IPS-NIHi11 (cell line): ENCODE measurements at places on chromosomes 11 and 22.

DNA sequence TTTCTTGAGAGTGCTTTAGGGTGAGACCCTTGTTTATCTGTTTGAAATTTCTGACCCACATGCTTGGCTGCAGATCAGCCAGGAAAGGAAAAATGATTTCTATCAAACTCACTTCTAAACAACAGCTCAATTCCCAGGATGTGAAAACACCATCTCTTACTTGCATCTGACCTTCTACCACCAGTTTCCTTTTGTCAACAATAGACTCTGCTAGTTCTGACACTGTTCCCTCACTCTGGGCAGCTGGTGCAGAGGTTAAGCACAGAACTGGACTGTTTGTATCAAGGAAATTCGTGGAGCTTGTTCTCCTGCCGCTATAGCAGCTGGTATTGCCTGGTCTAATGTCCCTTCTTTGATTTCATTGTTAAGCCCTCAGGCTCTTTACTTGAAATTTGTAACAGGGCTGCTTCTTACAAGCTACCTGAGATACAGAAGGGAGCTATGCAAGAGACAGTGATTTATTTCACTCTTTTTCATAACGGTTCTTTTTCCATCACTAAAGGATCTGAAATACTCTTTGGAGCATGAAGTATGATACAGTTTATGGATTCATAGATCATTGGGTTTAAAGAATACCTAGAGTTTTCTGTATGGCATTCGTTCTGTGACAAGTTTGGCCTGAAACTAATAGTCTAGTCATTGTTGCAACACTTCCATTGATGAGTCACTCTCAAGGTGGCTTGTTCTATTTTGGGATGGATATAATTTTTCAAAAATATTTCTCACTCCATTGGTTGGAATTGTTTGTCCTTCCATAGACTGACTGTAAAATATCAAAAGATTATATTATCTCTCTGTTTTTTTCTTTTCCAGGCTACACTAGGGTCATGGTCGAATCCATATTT lies 178.2 kb upstream of the ZC3H12C start:
- DNase-seq, result no peak

DNA sequence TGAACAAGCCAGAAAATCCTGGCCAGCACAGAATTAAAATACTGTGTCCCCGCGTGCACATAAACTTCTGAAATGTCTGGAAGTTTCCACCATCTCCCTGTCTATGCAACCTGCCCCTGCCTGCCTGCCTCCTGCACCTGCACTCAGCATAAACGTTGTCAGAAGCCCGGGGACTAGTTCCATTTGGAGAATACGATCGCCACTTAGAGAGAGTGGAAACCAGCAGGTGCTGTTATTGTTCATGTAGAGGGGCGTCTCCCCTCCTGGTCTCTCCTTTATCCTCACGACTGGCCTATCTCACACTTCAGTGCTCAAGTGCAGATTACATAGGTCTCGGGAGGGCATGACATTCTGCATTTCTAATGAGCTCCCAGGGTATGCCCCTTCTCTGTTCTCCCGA lies 35.6 kb downstream of the MPPED1 start:
- DNase-seq, result no peak

- no peak for DNase-seq
Measured at GRCh38 chr11:16312233-16312765, 44.0 kb downstream of the SOX6 start.

DNA sequence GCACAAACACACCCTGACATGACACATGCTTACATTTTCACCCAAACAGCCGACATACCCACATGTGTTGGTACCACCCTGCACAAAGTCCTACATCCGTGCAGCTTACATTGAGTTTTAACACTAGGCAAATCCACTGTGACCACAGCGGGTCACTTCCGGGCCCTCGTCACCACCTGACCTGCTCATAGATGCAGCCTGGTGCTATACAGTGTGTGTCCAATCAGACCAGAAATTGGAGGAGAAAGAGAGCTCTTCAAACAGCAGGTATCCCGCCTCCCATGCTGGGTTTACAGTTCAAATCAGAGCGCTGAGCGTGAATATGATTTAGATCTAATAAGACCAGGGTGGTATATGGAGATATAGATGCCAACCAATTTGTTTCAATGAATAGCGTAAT lies 35.4 kb downstream of the PHF21B start:
- DNase-seq, result no peak

DNA sequence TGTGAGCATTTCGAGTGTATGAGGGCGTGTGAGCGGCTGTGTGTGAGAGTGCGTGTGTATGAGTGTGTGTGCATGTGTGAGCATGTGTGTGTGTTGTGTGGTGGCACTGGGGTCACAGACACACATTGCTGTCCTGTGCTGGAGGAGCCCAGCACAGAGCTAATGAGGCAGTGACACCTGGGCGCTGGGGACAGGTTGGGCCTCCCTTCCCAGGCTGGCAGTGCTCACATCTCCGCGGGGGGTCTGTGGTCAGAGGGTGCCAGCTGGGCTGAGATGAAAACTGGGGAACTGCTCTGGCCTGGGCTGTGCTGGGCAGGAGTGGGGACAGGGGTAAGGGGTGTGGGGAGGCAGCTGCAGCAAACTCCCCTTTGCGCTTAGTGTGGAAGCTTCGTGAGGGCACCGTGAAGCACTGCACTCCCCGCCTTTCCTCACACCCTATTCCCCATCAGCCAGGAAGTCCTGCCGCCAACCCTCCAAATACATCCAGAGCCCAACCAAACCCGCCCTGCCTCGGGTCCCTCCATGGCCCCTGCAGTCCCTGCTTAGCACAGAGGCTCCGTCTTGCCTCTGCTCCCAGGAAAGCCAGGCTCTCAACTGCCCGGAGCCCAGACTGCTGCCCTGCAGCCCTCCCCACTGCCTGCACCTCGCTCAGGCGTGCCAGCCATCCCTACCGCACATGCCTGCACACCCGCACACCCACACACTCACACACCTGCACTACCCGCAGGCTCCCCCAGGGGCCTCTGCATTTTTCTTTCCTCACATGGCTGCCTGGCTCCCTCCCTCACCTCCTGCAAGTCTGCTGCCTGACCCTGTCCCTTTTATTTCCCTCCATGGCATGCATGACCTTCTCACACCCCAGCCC lies 62.0 kb upstream of the THY1 start:
- peak; percentile 59 for DNase-seq

DNA sequence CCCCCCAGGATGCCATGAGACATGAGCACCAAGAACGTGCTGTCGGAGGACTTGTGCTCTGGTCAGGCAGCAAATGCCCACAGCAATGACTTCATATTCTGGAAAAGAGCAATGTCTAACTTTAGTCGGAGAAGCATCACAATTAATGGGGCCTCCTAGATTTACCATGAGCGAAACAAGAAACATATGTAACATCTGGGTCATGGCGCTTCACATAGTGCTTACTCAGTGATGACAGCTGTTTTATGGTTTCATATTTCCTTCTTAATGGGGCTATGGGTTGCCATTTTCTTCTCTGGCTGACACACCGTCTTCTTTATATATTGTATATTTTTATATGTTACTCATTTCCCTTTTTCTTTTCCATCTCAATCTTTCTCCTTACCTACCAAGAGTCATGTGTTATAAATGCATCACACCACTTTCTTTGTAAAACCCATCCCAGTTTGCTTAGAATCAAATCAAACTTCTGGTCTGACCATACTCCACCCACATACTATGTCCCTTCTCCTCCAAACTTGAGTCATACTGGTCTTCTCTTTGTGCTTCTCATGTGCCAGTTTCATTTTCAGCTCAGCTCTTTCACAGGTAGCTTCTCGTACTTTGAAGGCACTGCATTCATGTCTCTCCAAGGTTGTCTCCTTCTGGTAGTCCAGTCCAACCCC lies 9.4 kb upstream of the CASP12 start:
- no peak for DNase-seq

DNA sequence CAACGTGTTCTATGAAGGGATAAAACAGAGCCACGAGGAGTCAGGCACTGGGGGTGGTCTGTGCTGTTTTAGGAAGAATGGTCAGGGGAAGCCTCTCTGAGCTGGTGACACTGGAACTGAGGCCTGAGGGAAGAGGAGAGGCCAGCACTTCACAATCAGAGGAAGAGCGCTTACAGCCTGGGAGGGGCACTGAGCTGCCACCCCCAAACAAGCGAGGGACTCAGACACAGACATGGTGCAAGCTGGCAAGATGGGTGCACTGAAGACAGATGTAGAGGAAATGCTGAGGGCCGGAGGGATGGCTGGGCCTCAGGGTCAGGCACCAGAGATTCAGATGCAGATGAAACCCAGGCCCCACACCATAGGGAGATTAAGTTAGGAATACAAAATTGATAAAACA lies 40.0 kb upstream of the TP53I11 start:
- no peak for DNase-seq

DNA sequence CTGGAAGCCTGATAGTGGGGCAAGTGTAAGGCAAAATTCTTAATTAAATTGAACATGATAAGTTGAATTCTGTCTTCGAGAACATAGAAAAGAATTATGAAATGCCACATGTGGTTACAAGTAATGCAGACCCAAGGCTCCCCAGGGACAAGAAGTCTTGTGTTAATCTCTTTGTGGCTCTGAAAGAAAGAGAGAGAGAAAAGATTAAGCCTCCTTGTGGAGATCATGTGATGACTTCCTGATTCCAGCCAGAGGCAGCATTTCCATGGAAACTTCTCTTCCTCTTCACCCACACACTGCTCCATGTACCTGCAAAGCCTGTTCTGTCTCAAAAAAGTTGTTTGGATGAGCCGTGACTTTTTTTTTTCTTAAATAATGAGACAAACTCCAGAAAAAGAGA lies 1.9 kb upstream of the TYR start:
- peak; percentile 6 for DNase-seq

GRCh38 chr11:124865181-124865901 lies at the start of gene ROBO3:
ROBO3 (plus strand) TSS chr11:124865432; CDS start chr11:124865578, 146 bp downstream.
- DNase-seq, result no peak

- DNase-seq, result no peak
Measured at GRCh38 chr11:104275992-104276391, 112.0 kb upstream of the PDGFD start.

DNA sequence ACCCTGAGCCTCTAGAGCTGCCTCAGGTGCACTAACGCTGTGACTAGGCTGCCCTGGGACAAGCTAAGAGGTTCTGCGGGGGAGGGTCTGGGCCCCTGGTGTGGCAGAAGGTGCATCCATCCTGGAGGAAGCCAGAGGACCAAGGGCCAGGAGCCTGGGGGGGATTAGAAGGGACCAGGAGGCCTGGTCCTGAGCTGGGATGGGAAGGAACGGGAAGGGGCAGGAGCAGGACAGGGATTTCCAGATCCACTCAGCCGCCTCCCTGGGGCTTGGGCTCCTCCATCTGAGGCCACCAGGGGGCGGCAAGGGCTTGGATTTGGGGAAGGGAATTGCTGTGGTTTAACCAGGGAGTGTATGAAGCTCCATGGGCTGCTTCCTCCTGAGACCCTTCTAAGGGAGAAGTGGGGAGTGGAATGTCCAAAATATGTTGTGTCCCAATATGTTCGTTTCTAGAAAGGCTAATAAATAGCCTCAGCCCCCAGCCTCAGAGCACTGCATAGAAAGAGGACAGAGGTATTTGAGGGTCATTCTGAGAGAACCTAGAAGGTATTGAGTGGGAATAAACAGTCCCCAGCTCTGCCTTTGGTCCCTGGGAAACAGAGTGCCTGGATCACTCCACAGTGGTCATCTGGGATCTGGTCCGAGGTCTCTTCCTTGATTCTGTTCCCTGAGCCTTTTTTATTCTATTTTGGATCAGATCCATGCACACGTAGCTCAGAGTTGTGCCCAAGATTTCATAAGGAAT lies 17.4 kb upstream of the PRAME start:
- DNase-seq, result peak; percentile 83

GRCh38 chr11:94795476-94796189 lies 27.5 kb downstream of the AMOTL1 start:
- DNase-seq, result no peak

- DNase-seq, result no peak
Measured at GRCh38 chr11:113926273-113927197, 21.9 kb downstream of the HTR3B start.

GRCh38 chr11:85848006-85848405 lies 7.2 kb upstream of the CCDC83 start:
- no peak for DNase-seq

GRCh38 chr11:34068111-34068510 lies 16.6 kb downstream of the CAPRIN1 start:
- no peak for DNase-seq

DNA sequence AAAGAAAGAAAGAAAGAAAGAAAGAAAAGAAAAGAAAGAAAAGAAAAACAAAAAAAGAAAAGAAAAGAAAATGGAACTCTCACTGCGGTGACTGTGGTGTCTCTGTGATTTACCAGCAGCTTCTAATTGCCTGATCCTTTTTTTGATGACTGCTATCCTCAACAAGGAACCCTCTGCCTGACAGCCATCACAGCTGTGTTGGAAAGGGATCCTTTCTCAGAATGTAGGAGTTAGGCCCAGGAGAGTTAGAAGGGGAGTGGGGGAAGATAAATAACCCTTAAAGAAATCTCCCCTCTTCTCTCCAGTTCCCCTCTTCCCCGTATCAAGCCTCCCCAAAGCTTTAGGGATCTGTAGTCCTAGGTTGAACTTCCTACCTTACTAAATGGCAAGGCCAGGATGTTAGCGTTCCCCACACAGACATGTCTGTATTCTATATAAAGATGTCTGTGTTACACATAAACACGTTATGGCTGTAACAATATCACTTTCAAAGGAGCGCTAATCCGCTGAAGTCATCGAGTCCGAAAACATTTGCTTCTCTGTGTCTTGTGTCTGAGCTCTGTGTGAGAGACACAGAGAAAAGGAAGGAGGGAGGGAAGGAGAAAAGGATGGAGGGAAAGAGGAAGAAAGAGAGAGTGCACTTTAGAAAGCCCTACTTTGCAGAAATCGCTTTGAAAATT lies 26.8 kb upstream of the WT1 start:
- DNase-seq, result no peak

GRCh38 chr22:46649141-46650077 lies 29.2 kb downstream of the GRAMD4 start:
- no peak for DNase-seq

DNA sequence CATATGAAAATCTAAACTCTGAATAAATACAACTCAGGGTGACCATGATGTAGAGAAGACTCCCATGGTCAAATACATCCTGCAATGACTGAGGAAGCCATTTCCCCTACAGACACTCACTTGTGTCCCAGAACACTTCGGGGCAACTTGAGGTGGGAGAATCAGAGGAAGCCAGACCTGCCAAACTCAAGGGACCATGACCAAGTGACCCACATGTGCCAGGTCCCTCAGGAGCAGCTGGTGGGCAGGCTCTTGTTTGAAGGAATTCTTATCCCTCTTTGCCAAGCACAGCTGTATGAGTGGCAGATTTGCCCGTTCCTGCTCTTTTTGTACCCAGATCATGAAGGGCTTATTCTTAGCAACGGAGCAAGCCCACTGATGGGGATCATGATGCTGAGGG lies 17.8 kb downstream of the SPATA19 start:
- no peak for DNase-seq

- no peak for DNase-seq
Measured at GRCh38 chr11:72112978-72113808, 698 bp upstream of the ANAPC15 start.

DNA sequence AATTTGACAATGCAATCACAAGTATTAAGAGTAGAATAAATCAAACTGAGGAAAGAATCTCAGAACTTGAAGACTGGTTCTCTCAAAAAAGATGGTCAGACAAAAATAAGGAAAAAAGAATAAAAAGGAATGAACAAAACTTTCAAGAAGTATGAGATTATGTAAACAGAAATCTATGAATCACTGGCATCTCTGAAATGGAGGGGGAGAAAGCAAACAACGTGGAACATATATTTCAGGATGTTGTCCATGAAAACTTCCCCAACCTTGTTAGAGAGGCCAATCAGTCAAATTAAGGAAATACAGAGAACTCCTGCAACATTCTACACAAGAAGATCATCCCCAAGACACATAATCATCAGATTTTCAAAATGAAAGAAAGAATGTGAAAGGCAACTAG lies 235.7 kb downstream of the SBF2 start:
- no peak for DNase-seq

- DNase-seq, result peak; percentile 35
Measured at GRCh38 chr11:124277804-124278203, 21.6 kb downstream of the OR8G5 start.

- DNase-seq, result peak; percentile 62
Measured at GRCh38 chr11:59283825-59284772, 71.4 kb upstream of the MPEG1 start.
